ENCODE measurements at places on chromosomes 1 and 21.

- no peak for DNase-seq
Observed at GRCh38 chr1:52877554-52877953, 35.0 kb downstream of the ZYG11A start.

DNA sequence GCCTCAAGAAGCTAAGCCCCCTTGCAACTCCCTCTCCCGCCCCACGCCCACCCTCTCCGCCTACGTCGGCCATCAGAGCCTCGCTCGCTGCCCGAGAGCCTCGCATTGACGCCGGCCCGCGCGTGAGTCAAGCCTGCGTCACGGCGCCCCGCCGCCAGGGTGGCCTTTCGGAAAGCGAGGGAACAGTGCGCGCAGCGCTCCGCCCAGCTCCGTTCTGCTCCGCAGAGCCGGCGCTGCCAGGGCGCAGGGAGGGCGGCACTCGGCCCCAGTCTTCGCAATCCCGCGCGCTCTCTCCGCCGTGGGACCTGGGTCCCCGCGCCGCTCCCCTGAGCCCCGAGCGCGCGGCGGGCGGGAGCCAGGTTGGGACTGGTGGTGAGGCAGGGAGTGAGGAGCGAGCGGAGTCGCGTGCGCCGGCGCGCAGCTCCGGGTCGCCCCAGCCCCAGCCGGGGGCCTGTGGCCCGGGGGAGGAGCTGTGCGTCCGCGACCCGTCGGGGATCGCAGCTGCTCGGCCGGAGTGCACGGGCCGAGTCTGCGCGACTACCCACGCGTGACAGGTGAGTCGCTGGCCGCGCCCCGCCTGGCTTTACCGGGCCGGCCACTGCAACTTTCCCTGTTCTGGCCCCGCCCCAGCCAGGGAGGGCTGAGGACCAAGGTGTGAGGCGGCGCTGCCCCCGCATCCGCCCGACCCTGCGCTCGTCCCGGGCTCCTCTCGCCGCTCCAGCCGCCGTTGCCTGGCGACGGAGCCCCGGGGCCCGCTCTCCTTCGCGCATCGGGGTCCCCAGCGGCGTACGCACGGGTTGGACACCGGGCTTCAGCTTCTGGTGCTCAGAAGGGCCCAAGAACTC lies at the start of gene SLC6A17:
Gene SLC6A17, plus strand, starts transcription at position 165 of the 845 bp plus-strand sequence. CDS start 16,436 bp downstream, outside the sequence.
- peak; percentile 45 for DNase-seq

DNA sequence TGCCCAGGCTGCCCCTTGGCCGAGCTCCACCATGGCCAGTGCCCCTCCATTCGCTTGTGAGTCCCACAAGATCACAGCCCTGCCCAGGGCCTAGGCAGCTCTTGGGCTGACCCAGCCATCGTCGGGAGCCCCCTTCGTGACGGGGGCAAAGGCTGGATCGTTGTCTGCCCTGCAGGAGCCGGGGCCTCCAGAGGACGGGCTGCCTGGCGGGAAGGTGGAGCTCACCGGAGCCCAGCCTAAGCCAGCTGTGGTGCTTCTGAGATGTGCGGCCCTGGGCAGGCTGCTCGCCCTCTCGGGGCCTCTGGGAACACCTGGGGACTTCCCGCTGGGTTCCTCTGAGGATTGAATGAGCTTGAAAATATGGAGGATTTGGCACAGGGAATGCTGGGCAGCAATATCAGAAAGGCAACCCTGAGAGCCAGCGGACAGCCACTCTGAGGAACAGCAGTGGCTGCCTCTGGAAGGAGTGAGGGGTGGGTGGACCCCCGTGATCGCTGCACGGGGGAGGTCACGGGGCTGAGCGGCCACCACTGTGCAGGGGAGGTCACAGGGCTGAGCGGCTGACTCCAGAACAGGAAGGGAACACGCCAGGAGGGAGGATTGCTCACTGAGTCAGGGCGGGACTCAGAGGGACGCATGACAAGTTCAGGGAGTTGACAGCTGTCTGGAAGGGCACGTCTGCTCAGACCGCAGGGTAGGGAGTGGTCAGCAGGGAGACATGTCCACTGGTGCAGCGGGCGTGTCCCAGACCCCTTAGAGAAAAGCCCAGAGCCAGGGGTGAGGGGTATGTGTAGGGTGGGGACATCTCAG lies 19.3 kb downstream of the TP73 start:
- no peak for DNase-seq

GRCh38 chr1:200437556-200438203 lies 27.8 kb upstream of the ZNF281 start:
- no peak for DNase-seq

Measured in neuronal stem cell (in vitro differentiated cells).